Stimulated activated CD4-positive, alpha-beta T cell treated with anti-CD3 and anti-CD28 coated beads, Interleukin-12 subunit alpha, Interleukin-12 subunit beta, amount 100 ng/mL, for 4 hours (primary cell): ENCODE measurements at places on chromosomes 1 and 21.
A peak's percentile ranks its signal among the peaks of the same experiment; 100 is the strongest.

- DNase-seq: no peak
Measured at GRCh38 chr1:208921259-208921658, 662.3 kb upstream of the CAMK1G start.

- no peak for DNase-seq
Measured at GRCh38 chr1:178521241-178521640, 8.3 kb downstream of the TEX35 start.

GRCh38 chr1:1630191-1630964 lies 1.6 kb upstream of the MMP23B start:
- peak; percentile 86 for DNase-seq

GRCh38 chr1:86776108-86776507 lies 71.7 kb downstream of the SH3GLB1 start:
- no peak for DNase-seq

GRCh38 chr1:45545553-45546310 lies 4.9 kb upstream of the AKR1A1 start:
- DNase-seq: no peak

DNA sequence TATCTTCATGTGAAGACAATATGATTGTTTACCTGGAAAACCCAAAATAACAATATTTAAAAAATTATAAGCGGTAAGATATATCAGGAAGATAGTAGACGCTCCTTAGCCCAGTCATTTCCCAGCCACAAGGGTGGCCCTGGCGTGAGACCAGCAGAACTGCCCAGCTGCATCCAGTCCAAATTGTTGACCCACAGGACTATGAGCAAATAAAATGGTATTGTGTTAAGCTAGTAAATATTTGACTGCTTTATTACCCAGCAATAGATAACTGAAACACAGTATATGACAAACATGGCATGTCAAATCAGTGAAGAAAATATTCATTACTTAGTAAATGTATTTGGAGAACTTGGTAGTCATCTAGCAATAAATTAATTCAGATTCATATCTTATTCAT lies 294.3 kb upstream of the SPAG17 start:
- no peak for DNase-seq

DNA sequence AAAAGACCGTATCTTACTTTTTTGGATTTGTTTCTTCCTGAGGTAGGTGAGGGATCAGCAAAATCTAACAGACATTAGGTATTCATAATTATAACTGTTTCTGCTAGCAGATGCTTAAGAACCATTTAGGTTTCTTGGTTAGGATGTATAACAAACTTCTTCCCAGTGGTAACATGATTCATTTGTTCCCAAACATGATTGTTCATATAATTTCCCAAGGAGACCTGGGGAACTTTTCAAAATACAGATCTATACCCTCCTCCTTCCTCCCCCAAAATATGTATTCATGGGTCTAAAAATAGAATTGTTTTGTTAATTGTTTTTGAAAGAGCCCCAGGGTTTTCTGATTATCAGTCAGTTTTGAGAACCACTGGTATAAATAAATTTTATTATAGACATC lies 228.2 kb downstream of the COP1 start:
- no peak for DNase-seq

GRCh38 chr1:39098546-39099250 lies 72.5 kb downstream of the NDUFS5 start:
- DNase-seq: peak; percentile 45

DNA sequence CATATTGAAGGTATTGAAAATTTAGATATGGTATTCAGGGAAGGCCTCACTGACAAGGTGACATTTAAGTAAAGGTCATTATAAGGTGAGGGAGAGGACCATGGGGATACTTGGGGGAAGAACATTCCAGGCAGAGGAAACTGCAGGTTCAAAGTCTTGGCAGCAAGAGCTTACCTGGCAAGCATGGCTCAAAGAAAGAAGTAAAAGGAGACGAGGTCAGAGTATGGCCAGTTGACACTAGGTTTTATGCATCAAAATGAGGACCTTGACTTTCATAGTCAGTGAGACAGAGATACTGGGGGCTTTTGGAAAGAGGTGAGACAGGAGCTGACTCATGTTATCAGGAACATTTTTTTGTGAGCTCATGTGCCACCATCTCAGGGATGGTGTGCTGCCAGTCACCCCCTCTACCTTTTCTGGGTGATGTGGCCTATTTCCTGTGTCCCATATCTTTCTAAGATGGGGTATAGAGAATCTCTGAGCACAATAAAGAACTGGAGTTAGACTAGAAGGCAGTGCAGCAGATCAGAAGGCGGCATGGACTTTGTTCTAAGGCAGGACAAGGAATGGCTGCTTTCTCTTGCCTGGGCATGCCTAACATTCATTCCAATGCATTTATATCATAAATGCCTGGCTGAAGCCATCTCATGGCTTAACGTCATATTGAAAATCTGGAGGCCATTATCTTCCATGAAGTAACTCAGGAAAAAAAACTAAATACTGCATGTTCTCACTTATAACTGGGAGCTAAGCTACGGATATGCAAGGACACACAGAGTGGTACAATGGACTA lies 406.7 kb downstream of the NTNG1 start:
- no peak for DNase-seq

GRCh38 chr1:67013573-67013972 lies 40.4 kb downstream of the SLC35D1 start:
- no peak for DNase-seq

GRCh38 chr1:17731460-17731859 lies 23.7 kb upstream of the ACTL8 start:
- no peak for DNase-seq

- no peak for DNase-seq
Measured at GRCh38 chr1:160109686-160110085, 5.9 kb upstream of the ATP1A2 start.

GRCh38 chr1:30191154-30191702 lies 532.2 kb downstream of the MATN1 start:
- DNase-seq: no peak

DNA sequence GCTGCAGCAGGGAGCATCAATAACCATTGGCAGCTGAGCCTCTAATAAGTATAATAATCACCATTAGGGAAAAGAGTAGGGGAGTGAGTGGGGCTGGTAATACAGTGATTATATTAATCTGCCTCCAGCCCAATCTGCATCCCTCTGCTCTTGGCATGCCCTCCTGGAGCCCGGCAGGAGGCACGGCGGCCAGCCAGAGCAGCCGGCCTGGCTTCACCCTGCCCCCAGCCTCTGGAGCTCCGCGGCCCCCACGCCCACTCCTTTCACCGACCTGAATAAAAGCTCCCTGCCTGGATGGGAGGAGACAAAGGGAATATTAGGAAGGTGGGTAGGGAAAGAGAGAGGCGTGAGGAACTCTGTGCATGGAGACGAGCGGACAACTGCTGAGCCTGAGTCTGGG lies 28.3 kb downstream of the OPTC start:
- DNase-seq: no peak

GRCh38 chr1:11388617-11389016 lies 90.3 kb upstream of the DISP3 start:
- DNase-seq: no peak

DNA sequence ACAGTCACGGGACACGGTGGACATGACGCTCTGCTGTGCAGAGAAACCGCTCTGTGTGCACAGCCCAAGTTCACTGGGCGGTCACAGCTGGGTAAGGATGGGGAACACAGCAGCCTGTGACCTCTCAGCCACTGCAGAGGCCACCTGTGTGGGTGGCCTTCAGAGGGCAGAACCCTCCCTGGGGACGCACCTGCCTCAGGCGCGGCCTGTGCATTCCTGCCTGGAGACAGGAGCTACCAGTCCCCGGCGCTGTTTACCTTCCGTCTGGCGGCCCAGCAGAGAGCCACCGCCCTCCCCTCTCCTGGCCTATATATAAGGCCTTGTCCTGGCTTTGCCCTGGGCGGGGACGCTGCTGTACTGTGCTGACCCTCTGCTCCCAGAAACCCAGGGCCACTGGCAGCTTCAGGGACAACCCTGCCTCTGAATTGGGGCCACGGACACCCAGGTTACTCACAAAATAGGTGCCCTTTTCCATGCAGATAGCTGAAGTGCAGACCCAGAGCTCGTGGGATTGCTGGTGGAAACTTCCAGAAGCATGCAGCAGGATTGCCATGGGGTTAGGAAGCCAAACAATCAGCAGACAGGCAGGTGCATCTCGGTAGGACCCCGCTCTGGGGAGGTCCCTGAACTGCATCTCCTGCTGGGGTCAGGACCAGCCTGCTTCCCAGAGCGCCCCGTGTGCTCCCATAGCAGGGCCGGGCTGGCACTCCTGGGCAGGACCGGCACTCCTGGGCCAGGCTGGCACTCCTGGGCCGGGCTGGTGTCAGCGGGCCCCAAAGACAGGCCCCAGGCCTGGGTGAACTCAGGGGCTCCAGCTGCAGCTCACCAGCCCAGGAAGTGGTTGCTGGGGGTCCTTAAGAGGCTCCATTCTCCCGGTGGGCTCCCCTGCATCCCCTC lies 83.6 kb downstream of the SIK1 start:
- DNase-seq: no peak

GRCh38 chr1:40404670-40405462 lies 31.3 kb downstream of the SMAP2 start:
- no peak for DNase-seq

GRCh38 chr1:205636732-205637131 lies 4.9 kb upstream of the ELK4 start:
- no peak for DNase-seq

DNA sequence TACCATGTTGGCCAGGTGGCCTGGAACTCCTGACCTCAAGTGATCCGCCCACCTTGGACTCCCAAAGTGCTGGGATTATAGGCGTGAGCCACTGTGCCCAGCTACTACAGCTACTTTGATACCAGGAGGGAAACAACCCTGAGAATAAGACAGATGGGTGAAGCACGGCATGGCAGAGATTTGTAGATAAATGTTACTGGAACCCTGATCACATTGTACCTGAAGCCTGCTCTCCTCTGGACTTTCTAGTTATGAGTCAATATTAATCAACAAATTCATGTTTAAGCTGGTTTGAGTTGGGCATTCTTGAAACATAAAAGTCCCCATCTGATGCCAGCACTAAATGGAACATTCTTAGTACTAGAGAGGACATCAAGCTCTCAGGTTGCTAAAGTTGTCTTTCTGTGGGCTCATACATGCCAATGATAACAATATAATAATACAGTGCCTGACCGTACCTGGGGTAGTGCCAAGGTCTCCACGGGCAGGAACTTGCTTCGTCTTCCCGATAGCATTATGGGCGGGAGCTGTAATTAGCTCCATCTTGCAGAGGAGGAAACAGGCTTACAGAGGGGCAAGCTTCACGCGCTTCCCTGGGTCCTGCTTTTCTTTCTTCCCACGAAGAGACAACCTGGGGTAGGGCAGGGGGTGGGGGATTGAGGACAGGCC lies 30.7 kb upstream of the SLC19A1 start:
- no peak for DNase-seq

DNA sequence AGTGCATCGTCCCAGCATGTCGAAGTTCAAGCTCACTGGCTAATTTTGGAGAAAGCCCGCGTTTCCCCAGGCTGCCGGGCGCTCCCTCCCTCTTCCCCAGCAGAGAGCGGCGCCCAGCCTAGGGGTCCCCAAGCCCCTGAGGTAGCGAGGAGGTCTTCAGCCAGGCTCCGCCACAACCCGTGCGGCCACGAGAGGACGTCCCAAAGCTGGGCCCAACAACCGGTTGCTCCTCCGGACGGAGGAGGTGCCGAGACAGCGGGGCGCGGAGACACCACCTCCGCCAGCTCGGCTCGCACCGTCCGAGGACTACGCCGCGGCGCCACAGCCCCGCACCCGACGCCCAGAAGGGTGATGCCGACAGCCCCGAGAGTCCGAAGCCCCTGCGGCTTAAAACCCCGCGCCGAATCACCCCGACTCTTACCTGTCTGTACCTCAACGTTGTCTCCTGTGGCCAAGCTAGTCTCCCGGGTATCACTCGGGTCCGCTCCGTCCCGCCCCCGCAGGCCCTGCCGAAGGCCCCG lies at the start of gene DENND2C:
TSS of gene DENND2C (minus strand) at position 488 of the 521 bp plus-strand sequence. CDS start 44,065 bp downstream, outside the sequence.
- no peak for DNase-seq

DNA sequence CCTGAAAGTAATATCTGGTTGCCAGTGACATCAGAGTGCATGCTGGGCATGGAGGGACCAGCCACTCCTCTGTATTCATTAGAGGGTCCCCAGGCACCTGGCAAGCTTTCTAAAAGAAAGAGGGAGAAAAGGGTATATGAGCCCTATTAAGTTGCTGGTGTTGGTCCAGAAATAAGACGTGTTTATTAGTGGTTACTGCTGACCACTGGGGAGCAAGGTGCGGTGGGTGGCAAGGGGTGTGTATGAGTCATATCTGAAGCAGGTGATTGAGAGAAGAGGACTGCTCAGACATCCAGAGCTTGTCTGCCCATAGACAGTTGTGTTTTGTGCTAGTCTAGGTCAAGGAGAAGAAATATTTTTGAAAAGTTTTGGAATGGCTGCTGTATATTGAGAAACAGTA lies 298.1 kb downstream of the TM2D1 start:
- DNase-seq: no peak

DNA sequence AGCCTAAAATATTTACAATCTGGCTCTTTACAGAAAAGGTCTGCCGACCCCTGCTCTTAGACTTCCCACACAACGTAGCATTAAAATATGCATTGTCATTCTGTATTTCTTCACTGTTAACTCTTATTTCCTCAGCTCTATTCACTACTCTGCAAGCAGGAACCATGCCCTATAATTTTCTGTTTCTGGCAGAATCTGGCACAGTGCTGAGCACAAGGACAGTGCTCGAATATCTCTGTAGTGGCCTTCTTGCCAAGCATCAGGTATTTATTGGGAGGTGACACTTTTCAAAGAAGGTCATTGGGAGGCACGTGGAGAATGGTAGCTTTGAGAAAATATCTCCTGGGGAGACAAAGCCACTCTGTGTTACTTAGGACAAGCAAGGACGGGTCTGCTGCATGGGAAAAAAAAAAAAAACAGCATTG lies 77.9 kb downstream of the PSMG1 start:
- DNase-seq: no peak

GRCh38 chr1:26747048-26747447 lies 40.7 kb upstream of the PIGV start:
- no peak for DNase-seq

GRCh38 chr1:230849451-230850224 lies 18.7 kb downstream of the C1orf198 start:
- no peak for DNase-seq

GRCh38 chr1:3013371-3014049 lies 7.8 kb upstream of the ACTRT2 start:
- DNase-seq: no peak

GRCh38 chr1:11042995-11043874 lies 3.8 kb downstream of the MASP2 start:
- DNase-seq: no peak

DNA sequence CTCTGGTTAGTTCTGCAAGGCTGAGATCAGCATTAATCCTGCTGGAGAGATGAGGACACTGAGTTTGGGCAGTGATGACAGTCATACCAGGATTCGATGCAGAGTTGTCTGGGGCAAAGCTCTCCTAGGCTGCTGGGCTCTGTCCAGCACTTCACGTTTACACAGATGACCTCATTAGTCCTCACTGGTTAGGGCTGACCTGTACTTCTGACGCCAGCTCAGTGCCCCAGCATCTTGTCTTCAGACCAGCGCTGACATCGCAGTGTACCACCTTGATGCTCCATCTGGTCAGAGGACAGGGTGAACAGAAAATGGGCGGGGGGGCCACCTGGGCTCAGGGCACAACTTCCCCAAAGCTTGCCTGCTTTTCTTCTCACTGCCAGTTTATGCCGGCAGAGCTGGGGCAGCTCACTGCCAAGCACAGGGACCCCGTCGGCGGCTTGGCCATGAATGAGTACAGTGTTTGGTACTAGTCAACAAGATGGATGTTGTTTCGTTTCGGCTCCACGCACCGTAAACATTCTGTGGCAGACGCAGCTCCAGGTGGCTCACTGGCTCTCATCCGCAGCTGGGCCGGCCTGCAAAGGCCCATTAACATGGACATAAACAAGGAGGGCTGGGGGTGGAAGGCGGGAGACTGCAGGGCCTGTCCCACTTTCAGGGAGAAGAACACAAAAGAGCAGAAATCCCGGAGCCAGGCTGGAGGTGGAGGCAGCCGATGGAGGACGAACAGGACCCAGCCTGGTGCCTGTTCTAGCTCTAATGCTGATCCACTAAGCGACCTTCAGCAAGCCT lies 118.7 kb downstream of the GLIS1 start:
- no peak for DNase-seq
